ENCODE measurements at places on chromosomes 3 and 15.

- no peak for DNase-seq
Measured at GRCh38 chr15:82062479-82063454, 16.9 kb upstream of the MEX3B start.

- DNase-seq = no peak
Measured at GRCh38 chr3:55654123-55654760, 167.1 kb upstream of the WNT5A start.

DNA sequence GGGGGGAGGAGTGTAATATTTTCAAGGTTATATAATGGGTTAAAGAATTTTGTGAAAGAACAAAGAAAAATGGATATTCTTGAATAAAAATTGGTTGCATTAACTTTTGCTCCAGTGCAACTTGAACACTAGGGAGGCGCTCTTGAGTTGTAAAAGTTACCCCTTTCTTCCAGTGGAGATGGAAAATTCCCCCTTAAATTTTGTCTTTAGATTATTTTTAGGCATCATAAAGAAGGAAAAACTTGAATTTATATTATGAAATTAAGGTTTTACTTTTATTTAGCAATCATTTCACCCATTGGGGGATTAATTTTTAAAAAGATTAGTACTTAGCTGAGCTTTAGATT lies 550 bp upstream of the CHD2 start:
- no peak for DNase-seq

GRCh38 chr3:107401301-107401700 lies 24.1 kb downstream of the CCDC54 start:
- DNase-seq = no peak

GRCh38 chr3:40268802-40269524 lies 40.5 kb upstream of the EIF1B start:
- no peak for DNase-seq

GRCh38 chr15:66462627-66463026 lies 34.9 kb downstream of the SNAPC5 start:
- no peak for DNase-seq

DNA sequence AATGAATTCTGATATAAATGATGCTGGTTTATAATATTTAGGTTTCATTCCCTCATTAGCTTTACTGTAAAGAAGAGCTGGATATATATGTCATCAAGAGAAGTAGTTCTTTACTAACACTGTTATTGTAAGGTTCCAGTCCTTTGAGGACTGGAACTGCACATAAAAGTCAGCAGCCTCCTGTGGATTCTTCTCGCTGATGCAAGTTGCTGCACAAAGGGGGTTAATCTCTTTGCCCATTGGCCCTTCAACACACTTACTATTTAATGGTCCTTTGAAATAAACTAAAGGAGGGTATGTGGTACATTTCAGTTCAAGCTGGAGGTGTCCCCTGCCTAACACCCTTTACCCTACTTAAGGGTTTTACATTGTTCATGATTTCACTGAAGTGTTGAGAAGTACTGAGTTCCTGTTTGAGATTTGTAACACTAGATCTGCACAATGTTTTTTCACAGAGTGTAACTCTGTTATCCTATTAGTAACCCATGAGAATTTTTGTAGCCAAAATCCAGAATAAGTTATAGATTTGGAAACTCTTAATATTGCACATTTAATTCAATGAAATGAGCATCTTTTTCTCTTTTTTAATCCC lies 43.9 kb downstream of the NR2C2 start:
- no peak for DNase-seq

DNA sequence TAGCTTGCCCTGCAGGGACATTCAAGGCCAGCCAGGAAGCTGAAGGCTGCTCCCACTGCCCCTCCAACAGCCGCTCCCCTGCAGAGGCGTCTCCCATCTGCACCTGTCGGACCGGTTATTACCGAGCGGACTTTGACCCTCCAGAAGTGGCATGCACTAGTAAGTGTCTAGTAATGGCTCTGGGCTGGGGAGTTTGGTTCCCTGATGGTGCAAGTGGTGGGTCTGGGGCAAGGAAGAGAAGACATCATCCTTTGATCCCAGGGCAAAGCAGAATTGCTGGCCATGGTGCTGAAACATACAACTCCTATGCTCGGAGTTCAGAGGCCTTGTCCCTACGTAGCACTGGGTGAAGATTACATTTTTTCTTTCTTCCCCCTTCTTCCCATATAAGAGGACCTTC lies 311.4 kb downstream of the EPHB1 start:
- peak; percentile 72 for DNase-seq

GRCh38 chr3:110454066-110454465 lies 617.5 kb upstream of the NECTIN3 start:
- DNase-seq = no peak

DNA sequence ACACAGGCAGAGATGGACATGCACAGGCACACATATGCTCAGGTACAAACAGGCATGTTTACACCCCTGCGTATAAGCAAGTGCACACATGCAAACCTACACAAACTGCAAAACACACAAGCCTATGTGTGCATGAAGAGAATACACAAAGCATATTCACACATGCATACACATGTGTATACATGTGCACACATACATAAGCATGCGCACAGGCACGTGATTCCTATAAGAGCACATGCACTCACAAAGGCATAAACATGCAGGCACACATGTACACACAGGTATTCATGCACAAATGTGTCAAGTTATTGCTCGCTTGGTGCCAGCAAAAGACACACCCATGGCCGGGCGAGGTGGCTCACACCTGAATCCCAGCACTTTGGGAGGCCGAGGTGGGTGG lies 1.4 kb upstream of the GNAT1 start:
- no peak for DNase-seq

DNA sequence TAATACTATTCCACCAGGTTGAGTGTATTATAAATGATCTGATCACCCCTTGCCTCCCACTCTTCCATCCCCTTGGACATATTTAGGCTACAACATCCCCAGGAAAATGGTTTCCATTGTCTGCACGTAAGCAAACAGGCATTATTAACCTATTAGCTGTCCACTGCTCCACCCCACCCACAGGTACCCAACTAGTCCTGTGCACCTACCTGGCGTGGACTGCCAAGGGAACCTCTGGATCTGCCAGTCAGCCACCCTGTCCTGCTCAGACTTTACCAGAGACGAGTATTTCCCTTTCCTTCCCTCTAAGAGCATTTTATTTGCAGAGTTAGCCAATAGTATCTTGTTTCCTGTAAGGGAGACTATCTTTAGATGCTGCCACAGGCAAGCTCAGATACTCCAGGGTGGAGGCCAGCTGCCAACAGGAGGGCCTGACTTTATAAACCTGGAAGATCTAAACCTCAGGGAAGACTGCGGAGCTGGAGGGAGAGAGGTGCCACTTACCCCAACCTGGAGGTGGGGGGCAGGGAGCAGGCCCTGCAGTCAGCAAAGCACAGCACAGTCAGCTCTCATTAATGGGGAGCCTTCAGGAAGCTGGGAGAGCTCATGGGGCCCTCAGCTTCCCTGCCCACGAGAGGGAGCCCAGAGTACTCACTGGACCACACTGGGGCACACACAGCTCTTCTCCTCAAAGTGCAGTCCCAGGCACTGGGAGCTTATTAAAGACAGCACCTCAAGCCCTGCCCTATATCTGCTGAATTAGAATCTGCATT lies at the start of gene CX3CR1:
CX3CR1 (minus strand) TSS at position 292 of the 773 bp plus-strand sequence. CDS start 13,527 bp downstream, outside the sequence.
- no peak for DNase-seq

DNA sequence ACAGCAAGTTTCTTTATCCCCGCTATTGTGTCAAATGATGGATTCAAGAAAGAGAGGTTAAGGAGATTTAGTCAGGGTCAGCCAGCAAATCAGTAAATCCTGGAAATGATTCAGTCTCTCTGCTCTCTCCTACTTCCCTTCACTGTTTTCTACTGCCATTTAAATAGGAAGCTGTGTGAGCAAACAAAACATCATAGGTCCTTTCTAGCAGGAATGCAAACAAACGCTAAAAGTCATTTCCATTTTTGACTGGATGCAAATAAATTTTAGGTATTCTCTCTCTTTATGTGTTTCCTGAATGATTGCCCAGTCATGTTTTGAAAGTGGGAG lies 299.4 kb upstream of the RORA start:
- no peak for DNase-seq

DNA sequence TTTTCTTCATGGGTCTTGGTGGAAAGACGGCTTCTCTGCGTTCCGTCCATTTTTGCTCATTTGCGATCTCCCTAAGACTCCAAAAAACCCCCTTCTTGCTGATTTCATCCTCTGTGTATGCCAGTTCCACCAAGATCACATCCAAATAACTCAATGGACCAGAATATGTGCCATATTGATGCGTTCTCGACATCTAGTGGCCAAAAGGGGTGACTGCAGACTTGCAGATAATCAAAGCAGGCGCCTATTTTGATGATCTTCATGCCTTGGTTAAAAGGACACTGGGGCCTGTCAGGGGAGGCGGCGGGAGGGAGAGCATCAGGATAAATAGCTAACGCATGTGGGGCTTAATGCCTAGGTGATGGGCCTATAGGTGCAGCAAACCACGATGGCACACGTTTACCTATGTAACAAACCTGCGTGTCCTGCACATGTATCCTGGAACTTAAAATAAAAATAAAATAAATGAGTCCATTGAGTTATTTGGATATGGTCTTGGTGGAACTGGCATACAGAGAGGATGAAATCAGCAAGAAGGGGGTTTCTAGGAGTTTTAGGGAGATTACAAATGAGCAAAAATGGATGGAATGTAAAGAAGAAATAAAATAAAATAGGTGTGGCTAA lies 104.2 kb upstream of the RAD18 start:
- peak; percentile 38 for DNase-seq

DNA sequence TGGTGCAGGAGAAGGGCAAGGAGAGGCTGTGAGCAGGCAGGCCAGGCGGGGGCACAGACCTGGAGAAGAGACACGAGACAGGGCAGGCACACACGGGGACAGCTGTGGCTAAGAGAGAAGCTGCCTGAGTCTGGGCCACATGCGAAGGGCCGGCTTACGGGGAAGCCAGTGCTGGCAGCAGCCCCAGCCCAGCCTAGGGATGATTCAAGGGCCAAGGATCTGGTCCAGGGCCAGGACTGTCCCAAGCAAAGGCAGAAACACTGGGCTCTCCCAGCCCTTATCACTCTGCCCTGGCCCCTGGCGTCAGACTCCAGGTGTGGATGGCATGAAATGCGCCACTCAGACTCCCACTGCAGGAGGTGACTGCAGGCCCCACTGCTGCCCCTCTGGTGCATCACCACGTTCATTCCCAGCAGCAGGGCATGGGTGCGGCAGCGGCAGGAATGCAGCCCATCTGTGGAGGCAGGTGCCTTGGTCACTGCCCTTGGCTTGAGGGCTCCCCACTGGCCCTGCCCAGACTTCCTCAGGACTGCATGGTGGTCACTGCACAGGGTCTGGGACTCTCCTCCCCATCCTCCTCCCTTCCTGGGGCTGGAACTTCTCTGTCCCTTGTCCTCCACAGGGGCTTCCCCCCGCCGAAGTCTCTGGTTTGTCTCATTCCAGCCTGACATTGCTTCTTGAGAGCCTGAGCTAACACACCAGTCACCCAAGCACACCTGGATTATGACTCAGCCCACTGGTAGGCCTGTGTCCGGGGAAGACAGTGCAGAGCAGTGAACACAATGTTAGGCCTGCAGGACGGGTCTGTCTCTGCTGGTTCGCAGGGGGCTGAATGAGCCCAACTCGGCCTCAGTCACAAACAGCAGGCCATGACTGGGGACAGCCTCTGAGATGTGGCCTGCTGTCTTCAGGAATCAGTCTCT lies 69.3 kb downstream of the TBC1D2B start:
- peak; percentile 88 for DNase-seq

GRCh38 chr3:129614927-129615363 lies 8.5 kb upstream of the PLXND1 start:
- DNase-seq = no peak

DNA sequence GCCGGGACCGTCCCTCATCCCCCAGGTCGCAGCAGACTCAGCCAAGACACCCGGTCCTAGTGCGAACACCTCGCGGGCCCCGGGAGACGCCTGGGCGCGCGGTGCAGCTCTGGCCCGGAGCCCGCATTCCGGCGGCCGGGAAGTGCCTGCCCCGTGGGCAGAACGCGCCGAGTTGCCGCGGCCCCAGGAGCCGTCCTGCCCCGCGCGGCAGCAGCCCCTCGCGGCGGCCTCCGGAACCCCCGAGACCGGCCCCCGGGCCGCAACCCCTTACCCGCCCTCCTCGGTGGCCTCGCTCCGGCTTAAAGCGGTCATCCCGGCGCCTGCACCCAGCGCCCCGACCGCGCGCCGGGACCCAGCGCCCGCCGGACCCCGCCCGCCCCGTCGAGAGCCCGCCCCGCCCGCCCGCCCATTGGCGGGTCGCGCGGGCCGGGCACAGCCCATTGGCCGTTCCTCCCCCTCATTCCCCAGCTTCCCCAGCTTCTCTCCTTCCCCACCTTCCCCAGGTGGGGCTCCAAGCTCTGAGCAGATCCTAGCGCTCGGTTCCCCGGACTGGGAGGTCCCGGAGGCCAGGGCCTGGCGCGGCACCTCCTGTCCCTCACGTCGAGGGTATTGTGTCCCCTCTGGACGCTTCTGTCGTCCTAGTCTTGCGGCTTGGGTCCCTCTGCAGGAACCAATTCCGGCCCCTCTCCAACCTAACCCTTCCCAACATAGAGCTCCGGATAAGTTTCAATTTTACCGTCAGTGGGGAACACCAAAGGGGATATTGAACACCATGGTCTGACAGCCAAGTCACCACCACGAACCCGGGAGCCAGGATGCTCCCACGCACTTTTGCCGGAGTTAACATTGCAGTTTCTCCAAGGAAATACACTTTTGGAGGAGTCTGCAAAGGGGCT lies at the start of gene GRAMD2A:
GRAMD2A (minus strand) TSS at position 328 of the 896 bp plus-strand sequence.
- DNase-seq = peak; percentile 84

DNA sequence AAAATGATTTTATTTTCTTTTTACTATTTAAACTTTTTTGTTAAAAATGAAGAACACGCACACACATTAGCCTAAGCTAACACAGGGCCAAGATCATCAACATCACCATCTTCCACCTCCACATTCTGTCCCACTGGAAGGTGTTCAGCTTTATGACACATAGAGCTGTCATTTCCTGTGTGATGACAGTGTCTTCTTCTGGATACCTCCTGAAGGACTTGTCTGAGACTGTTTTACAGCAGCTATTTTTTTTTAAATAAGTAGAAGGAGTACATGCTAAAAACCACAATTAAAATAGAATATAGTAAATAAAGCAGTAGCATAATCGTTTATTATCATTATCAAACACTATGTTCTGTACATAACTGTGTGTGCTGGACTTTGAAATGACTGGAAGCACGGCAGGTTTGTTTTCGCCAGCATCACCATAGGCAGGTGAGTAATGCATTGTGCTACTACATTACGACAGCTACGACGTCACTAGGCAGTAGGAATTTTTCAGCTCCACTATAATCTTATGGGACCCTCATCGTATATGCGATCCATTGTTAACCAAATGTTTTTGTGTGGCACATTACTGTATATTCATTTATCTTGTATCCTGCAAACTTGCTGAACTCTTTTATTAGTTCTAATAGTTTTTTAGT lies 72.8 kb downstream of the KLF15 start:
- peak; percentile 68 for DNase-seq

- DNase-seq = no peak
Measured at GRCh38 chr15:84840741-84841429, 23.7 kb downstream of the ALPK3 start.

GRCh38 chr3:149990423-149990948 lies 19.8 kb upstream of the PFN2 start:
- DNase-seq = no peak

DNA sequence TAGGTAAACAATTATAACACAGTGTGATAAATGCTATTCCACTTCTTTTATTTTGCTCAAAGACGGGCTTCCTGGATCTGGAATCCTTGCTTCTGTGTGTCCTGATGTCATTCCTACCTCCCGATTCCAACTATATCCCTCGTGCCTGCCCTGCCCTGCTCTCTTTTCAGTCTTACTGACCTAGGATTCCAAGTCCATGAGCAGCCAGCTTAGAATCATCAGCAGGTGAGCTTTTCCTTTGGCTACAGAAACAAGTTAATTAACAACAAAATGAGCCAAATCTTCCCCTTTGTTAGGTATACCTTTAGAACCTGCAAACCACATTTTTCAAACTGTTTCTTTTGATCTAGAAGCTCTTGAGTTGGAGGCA lies 21.9 kb upstream of the KPNA1 start:
- no peak for DNase-seq
